ENCODE measurements at places on chromosomes 3 and 15. TPM values are rescaled to one million over a fixed set of nuclear protein-coding genes. Genes with fewer than 3 reads are reported as not detected.

The PLOD2 gene
- 120 TPM for total RNA-seq

GRCh38 chr3:17625133-17625532 is 117.3 kb downstream of the TBC1D5 start:
- no peak for DNase-seq

GRCh38 chr3:177107461-177108239 is 89.6 kb downstream of the TBL1XR1 start:
- no peak for DNase-seq

DNA sequence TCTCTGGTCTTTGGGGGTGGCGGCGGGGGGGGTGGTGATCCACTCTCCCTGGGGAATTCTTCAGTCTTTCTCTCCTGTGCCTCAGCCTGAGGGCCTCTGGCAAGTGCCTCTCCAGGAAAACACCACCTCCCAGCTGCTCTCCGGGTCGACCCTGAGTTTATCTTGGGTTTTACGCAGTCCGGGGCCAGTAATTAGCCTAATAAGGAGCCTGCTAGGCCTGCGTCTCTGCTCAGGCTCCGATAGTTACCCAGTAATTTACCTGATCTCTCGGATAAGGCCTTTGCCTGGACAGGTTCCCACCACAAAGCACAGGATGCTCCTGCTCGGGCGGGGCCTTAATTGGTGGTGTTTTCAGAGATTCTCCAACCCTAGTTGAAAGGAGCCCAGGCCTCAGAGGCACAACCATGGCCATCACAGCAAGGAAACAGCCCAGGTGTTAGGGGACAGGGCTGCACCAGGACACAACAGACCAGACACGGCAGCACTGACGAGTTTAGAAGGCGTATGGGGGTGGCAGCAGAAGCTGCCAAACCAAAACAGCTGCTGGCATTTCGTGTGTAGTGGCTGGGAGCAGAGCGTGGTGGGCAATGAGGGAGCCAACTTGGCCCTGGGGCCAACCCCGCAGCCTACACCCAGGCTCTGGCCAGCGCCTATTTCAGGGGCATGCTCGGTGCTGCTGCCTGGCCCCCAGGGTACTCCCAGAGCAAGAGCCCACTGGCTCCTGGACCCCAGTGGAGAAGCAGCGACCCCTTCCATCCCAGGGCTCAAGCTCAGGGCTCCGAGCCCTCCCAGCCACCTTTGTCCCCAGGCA is 71.4 kb downstream of the KLF13 start:
- no peak for DNase-seq

The NUP210 gene
- 36.0 TPM for total RNA-seq

DNA sequence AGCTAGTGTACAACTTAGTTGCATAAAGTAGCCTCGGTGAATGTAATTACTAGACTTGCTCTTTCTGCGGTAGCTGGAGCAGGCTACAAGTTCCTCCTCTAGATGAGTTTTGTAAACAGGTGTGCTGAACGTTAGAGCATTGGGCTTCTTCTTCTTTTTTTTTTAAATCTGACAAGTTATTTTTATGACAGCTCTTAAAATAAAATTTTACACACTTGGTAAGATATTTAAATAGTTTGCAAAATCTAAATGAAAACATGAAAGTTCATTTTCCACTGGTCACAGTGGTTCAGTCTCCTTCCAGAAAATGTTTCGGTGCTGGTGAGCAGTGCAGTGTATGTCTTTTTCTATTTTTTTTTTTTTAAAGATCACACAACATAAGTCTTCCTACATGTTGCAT is 3.0 kb downstream of the CCR9 start:
- no peak for DNase-seq

The FBXL2 gene
- 5.7 TPM for total RNA-seq

GRCh38 chr3:190003681-190004123 is 117.0 kb downstream of the P3H2 start:
- DNase-seq: peak; percentile 95

DNA sequence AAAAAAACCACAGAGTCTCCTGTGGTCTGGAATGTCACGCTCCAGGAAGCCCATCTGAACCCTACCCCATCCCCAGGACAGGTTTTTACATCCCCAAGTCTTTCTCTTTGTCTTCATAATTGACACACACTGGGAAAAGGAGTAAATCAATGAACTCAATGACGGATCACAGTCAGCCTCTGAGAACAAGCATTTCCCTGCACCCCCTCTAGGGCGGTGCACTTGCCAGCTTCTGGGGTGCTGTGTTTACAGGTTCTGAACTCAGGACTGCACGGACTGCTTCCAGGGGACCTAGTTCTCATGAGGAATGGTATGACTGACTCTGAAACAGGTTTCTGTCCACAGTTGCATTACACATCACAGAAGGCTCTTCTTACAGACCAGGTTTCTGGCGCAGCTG is 81.1 kb downstream of the NUP210 start:
- DNase-seq: no peak

The TRH gene
- not detected for total RNA-seq

The ROPN1 gene
- total RNA-seq: not detected

DNA sequence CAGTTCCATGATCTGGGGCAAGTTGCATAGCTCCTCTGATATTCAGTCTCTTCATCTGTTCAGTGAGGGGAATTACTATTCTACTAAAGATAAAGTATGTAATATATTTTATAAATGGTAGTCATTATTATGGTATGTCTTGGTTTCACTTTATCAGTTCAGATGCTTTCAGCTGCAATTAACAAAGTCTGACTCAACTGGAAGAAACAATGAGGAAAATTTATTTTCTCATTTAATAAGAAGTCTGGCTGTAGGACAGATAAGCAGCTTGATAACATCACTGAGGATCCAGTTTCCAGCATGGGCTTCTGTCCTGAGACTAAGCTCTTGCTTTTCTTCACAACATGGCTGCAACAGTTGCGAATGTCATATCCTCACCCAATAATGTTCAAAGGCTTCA is 354.3 kb upstream of the TRIM42 start:
- DNase-seq: no peak

The SPESP1 gene
- not detected for total RNA-seq

All from Caki2 (cell line).